ENCODE measurements at places on chromosomes 6 and 20.

DNA sequence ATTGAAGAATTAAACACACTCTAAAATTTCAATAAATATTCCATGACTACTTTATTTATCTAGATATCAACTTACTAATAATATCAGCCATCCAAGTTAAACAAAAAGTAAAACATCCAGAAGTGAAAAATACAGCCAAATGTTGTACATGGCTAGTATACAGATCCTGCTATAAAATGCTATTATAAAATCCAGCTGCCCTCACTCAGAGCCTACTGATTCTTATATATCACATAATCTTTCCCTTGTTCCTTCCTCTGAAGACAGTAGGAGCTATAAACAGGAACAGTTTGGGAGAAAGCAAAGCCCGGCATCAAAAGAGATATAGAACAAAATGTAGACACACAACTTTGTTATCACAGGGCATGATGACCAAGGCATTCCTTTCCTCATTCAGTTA lies 212.9 kb downstream of the PLCB4 start:
- no peak for DNase-seq

- DNase-seq = no peak
Measured at GRCh38 chr20:17525650-17526049, 5.5 kb downstream of the BFSP1 start.

DNA sequence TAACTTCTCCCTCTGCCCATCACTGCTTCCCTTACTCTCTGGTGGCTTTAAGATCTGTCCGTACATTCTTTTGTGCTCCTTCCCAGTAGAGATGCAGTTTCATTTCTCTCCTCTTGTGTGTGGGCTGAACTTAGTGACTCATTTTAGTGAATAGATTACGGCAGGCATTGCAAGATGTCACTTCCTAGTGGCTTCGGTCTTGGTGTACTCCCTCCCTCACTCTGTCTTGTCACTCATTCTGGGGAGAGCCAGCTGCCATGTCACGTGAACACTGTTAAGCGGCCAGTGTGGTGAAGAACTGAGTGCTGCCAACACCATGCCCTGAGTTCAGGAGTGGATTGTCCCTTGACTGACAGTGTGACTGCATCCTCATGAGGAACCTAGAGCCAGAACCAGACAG lies 115.9 kb downstream of the OTOR start:
- no peak for DNase-seq

DNA sequence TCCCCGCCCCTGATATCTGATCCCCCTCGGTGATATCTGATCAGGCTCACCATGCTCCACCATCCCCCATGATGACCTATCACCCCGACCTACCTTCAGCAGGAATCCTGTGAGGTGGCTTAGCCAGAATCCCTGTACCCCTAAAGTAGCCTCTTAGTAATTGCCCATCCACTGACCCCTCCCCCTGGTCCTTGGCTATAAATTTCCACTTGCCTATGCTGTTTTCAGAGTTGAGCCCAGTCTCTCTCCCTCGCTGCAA lies 177.5 kb upstream of the GGTLC1 start:
- DNase-seq = no peak

- no peak for DNase-seq
Measured at GRCh38 chr6:78605909-78606446, 261.4 kb upstream of the IRAK1BP1 start.

GRCh38 chr6:152091201-152091600 lies 283.7 kb downstream of the ESR1 start:
- DNase-seq = no peak

GRCh38 chr6:39608652-39609345 lies 116.4 kb downstream of the KIF6 start:
- DNase-seq = no peak

- no peak for DNase-seq
Measured at GRCh38 chr6:39107034-39107433, 8.0 kb downstream of the SAYSD1 start.

GRCh38 chr6:35497571-35498421 lies 917 bp upstream of the TEAD3 start:
- no peak for DNase-seq

- no peak for DNase-seq
Measured at GRCh38 chr20:25051386-25052155, 6.4 kb downstream of the ACSS1 start.

DNA sequence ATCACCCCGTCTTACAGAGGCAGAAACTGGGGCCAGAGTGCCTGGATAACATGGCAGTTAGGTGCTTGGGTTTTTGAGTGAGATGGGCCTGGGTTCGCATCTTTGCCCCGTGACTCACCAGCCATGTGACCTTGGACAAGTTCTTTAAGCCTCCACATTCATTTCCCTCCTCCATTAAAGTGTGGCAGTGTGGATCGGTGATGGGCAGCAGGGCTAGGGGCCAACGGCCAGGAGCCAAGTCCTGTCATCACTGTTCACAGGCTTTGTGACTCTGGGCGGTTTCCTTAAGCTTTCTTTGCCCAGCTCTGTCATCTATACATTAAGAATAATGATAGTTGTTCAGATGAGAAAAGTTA lies 85.5 kb upstream of the PMEPA1 start:
- DNase-seq = no peak

- DNase-seq = no peak
Measured at GRCh38 chr20:60213126-60213893, 255.1 kb downstream of the CDH26 start.

DNA sequence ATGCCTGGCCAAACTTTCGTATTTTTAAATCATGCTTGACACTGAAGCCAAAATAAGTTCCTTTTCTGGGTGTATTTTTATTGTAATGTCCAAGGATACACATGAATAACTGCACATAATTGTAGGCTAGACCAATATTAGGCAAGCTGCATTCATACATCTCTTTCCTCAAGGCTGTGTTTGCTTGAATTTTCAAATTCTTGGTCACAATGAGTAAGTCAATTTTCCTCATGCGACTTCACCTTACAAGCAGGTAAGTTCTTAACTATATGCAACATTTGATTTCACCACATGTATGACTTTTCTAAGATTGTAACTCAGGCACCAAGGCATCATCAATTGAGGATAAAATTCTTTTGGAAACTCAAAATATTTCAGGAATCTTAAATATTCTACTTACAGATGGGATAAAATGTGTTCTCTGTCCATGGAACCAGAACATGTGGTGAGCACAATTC lies 112.4 kb upstream of the ZNF217 start:
- no peak for DNase-seq

DNA sequence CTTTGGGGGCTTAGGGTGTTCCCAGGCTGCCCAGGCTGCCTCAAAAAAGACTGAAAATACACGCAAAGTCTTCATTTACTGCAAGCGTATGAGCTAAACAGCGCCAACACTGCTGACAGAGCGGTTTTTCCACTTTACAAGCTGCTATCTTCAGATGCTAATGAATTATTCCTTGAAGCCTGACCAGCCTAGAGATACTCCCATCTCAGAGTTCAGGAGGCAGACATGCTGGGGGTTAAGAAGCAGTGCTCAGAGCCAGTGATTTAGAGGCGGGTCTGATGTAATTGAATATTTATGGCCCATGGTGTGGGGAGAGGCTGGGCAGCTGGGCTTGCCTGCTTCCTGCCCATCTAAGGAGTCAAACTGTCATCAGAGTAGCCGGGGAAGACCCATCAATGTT lies 241.4 kb downstream of the SLC24A3 start:
- no peak for DNase-seq

DNA sequence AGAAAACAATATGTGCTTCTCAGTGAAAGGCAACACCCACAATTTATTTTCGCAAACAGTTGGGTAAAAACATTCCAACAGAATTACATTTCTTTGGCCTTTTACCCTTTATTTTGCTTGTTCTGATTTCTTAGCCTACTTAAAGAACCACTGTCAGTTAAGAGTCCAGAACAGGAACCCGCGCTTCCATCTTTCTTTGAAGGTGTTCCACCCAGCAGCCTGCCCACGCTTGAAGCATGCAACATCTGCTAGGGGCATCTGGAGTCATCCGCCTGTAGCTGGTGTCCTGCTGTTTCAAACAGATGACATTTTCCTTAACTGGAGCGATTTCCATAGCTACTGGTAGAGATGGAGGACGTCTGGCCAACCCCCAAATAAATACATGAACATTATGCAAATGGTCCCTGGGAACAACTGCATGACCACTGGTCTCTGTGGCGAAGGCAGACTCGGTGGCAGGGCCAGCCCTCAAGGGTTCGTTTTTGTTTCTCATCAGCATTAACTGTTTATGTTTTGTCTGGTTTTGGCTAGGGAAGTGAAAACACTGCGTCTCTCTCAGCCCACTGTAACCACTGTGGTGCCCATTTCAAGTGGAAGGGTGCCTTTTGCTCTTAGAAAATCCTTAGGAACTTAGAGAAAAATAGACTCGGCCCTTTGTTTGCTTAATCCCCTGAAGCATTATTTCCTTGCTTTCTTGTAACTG lies 51.6 kb downstream of the LAMA4 start:
- no peak for DNase-seq

GRCh38 chr6:141202626-141203025 lies 930.1 kb upstream of the GJE1 start:
- DNase-seq = no peak

DNA sequence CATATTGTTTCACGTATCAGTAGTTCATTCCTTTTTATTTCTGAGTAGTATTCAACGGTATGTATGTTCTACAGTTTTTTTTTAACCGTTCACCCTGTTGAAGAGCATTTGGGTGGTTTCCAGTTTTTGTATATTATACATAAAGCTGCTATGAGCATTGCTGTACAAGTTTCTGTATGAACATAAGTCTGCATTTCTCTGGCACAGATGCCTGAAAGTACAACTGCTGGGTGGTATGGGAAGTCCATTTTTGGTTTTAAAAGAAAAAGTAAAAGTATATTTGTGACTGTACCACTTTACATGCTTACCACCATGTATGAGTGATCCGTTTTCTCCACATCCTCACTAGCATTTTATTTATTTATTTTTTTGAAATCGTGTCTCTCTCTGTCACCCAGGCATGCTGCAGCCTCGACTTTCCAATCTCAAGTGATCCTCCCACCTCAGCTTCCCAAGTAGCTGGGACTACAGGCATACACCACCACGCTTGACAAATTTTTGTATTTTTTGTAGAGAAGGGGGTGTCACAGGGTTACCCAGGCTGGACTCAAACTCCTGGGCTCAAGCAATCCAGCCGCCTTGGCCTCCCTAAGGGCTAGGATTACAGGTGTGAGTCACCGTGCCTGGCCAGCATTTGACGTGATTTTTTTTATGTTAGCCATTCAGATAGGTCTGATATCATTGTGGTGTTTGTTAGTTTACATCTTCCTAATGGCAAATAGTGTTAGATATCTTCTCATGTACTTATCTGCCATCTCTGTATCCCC lies 11.0 kb upstream of the SIM1 start:
- no peak for DNase-seq

DNA sequence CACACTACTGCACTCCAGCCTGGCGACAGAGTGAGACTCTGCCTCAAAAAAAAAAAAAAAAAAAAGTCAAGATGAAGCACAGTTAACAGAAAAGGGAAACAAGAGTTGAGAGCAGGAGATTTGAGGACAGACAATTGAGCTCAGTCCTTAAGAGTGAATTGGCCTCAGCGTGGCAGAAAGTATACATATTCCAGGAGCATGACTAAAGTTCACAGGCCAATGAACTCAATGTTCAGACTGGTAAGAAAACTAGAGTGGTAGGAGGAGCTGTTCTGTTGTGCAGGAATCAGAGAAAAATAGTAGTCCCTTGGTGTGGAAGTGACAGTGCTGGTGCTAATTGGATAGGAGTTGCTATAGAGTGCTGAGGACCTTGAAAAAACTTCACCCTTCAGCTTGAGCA lies 60.0 kb downstream of the NRN1 start:
- no peak for DNase-seq

- DNase-seq = no peak
Measured at GRCh38 chr20:19252451-19253120, 40.1 kb downstream of the SLC24A3 start.

DNA sequence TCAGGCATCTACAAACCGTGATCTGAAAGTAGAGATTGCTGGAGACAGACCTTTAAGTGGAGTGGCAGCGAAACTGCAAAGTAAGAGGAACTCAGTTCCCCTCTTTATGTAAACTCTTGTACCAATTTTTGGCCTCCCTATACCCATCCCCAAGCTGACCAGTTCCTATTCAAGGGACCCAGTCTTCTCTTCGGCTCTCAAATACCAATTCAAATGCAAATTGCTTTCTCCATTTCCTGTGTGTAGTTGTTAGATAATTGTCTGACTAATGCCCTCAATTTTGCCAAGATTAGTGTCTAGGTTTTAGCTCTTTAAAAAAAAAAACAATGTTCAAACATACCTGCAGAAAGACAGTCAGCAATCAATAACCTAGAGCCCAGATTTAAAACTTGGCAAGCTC lies 150.9 kb downstream of the EYA4 start:
- no peak for DNase-seq

GRCh38 chr6:158468666-158469065 lies 91.2 kb upstream of the TMEM181 start:
- no peak for DNase-seq

DNA sequence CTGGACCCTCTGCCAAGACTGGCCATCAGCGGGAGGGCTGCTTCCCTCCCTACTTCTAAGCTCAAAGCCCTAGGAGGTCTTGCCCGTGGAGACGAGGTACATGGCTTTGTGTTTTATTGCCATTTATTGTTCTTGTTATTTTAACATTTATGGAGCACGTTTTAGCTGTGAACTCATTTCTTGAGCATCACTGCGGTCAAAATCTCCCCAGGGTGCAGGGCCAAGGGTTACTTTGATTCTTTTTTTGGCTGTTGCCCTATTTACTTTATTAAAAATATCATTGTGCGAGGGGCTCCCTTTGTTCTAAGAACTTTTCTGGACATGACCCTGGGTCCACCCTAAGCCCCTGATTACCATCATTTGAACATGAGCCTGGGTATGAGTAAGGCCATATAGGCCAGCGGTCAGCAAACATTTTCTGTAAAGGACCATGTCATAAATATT lies 51.6 kb downstream of the EYA2 start:
- no peak for DNase-seq

- no peak for DNase-seq
Measured at GRCh38 chr6:106858653-106859092, 115.9 kb downstream of the CD24 start.

DNA sequence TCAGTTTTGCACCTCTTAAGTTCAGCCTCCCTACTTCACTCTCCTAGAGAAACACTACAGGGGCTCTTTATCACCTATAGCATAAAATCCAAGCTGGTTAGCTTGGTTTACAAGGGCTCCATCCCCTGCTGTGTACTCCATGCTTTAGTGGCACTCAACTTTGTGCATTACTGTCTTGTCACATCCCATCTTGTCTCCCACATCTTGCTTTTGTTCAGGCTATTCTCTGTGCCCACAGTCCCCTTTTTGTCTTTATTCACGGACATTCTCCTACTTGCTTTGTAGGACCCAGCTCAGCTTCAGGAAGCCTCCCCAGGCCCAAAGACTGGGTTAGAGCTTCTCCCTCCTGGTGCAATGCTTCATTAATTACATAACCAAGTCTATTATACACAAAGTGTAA lies 107.9 kb upstream of the SPACA1 start:
- no peak for DNase-seq

DNA sequence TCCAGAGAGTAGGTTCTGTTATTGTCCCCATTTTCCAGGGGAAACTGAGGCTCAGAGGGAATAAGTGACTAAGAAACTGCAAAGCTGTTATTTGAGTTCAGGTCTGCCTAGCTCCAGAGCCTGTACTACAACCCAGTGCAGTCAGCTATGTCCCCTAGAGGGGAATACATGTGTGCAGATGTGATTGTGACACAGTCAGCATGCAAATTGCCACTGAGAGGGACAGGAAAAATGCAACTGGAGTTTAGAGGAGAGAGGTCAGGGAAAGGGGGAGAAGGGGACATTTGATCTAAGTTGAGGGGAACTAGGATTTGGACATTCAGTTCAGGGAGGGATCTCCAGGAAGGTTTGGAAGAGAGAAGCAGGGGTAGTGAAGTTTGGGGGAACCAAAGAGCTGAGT lies 38.6 kb upstream of the EPB41L1 start:
- no peak for DNase-seq

- no peak for DNase-seq
Measured at GRCh38 chr20:574297-574942, 30.8 kb upstream of the CSNK2A1 start.

Measured in activated naive CD4-positive, alpha-beta T cell (primary cell).